ENCODE measurements at places on chromosomes 16 and 17.

DNA sequence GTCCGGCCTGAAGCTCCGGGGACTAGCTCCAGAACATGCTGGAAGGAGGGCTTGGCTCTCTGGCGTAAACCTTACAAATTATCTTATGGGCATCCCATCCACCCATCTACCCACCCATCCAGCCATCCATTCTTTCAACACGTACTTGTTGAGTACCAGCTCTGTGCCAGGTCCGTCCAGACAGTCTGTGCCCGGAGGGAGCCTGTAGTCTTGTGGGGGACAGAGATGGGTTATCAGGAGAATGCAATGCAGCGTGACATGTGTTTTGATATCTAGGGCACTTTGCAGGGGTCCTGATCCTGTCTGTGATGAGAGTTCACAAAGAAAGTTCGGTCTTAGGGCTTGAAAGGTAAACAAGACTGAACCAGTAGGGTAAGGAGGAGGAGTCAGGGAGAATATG, 4.1 kb upstream of the SLC13A2 start:
- H3K27me3 ChIP-seq = no peaks in the 10 kb centered on the region
- H3K4me3 ChIP-seq = no peak overlapping the region
- H3K27ac ChIP-seq = no peak overlapping the region
- no peaks in the 10 kb centered on the region for H3K36me3 ChIP-seq

GRCh38 chr17:65855675-65856074, 294.2 kb upstream of the AXIN2 start:
- H3K27ac ChIP-seq = no peak overlapping the region
- DNase-seq = no peak
- no peaks in the 10 kb centered on the region for H3K4me1 ChIP-seq
- H3K27me3 ChIP-seq = no peaks in the 10 kb centered on the region
- H3K36me3 ChIP-seq = no peaks in the 10 kb centered on the region

- no peaks in the 10 kb centered on the region for H3K36me3 ChIP-seq
- no peak for DNase-seq
- H3K27me3 ChIP-seq = no peaks in the 10 kb centered on the region
- H3K4me1 ChIP-seq = peaks cover 19% of the 10 kb centered on the region
Measured at GRCh38 chr16:89446136-89446974, 44.0 kb downstream of the ANKRD11 start.

DNA sequence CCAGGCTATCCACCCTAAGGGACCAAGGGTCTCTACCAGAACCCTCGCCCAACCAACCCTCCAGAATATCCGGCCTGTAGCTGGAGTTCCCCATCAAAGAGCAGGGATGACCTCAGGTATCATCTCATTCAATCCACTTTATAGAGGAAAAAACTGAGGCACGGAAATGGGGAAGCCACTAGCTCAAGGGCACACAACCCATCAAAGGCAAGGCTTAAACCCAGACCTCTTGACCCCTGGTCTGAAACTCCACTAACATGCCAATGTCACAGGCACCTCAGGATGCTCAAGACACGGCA, 1.6 kb downstream of the TBC1D10B start:
- peak overlapping the region; percentile 5 for H3K4me3 ChIP-seq
- H3K27me3 ChIP-seq = no peaks in the 10 kb centered on the region
- H3K27ac ChIP-seq = no peak overlapping the region
- no peak for DNase-seq

GRCh38 chr16:62720651-62721050, 684.4 kb upstream of the CDH8 start:
- no peak overlapping the region for H3K4me3 ChIP-seq
- no peak overlapping the region for H3K27ac ChIP-seq
- H3K4me1 ChIP-seq = no peaks in the 10 kb centered on the region
- no peaks in the 10 kb centered on the region for H3K36me3 ChIP-seq
- DNase-seq = no peak
- no peaks in the 10 kb centered on the region for H3K27me3 ChIP-seq

GRCh38 chr17:1590029-1590746, 27.6 kb upstream of the PITPNA start:
- no peaks in the 10 kb centered on the region for H3K27me3 ChIP-seq
- H3K4me3 ChIP-seq = no peak overlapping the region

DNA sequence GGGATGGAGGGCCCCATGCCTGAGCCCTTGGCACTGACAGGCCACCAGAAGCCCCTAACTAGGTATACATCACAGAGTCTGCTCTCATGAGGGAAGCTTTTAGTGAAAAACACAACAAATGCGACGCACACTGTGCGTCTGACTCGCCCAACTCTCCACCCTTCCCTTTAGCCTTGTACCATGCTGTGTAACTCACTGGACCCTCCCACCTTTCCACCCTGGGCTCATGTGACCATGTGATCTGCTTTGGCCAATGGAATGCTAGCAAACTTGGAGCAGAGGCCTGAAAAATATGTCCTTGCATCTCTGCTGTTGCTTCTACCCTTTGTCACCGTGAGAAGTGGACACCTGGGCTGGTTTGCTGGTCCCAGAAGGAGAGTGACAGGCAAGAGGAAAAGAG, 21.6 kb downstream of the TK2 start:
- H3K36me3 ChIP-seq = no peaks in the 10 kb centered on the region
- no peaks in the 10 kb centered on the region for H3K27me3 ChIP-seq

- H3K4me1 ChIP-seq = no peaks in the 10 kb centered on the region
- H3K27me3 ChIP-seq = no peaks in the 10 kb centered on the region
- H3K4me3 ChIP-seq = no peak overlapping the region
- no peaks in the 10 kb centered on the region for H3K36me3 ChIP-seq
- no peak overlapping the region for H3K27ac ChIP-seq
- DNase-seq = no peak
Measured at GRCh38 chr16:22014271-22014873, 6.5 kb downstream of the MOSMO start.

Measured in mesendoderm (in vitro differentiated cells).